Activated CD4-positive, alpha-beta T cell treated with anti-CD3 and anti-CD28 coated beads for 36 hours (primary cell): ENCODE measurements at places on chromosomes 3 and 15. TPM values are rescaled to one million over a fixed set of nuclear protein-coding genes. Genes with fewer than 3 reads are reported as not detected.

The ZNF662 gene
- 1.3 TPM for total RNA-seq

The NUSAP1 gene
- total RNA-seq: 206 TPM

The CD276 gene
- total RNA-seq: 3.0 TPM

The TBL1XR1 gene
- total RNA-seq: 226 TPM

The ITIH1 gene
- total RNA-seq: not detected

The LRRC31 gene
- not detected for total RNA-seq

The COLQ gene
- total RNA-seq: 1.1 TPM

The PCCB gene
- 45.3 TPM for total RNA-seq

The LMAN1L gene
- not detected for total RNA-seq

The CCK gene
- total RNA-seq: not detected

The NUTM1 gene
- total RNA-seq: not detected

The TTBK2 gene
- total RNA-seq: 10.5 TPM

The SECISBP2L gene
- 36.8 TPM for total RNA-seq

The ZNF770 gene
- 64.1 TPM for total RNA-seq

The TNFSF10 gene
- total RNA-seq: 34.8 TPM

The CFAP92 gene
- total RNA-seq: 0.88 TPM

The SNX22 gene
- total RNA-seq: 0.59 TPM

The A4GNT gene
- not detected for total RNA-seq

The STX19 gene
- not detected for total RNA-seq

The PPM1L gene
- total RNA-seq: 1.8 TPM

The ANKUB1 gene
- not detected for total RNA-seq

The ST3GAL6 gene
- total RNA-seq: not detected

The TM4SF18 gene
- total RNA-seq: not detected

The UROC1 gene
- not detected for total RNA-seq

The SHC4 gene
- 1.4 TPM for total RNA-seq

The SLC24A5 gene
- total RNA-seq: not detected

The IL17RE gene
- total RNA-seq: 3.1 TPM

The FAM3D gene
- not detected for total RNA-seq
